ENCODE measurements at places on chromosomes 7 and 10. TPM values are rescaled to one million over a fixed set of nuclear protein-coding genes. Genes with fewer than 3 reads are reported as not detected.

Gene CALML3
- total RNA-seq, result not detected

Gene CAMK2B
- not detected for total RNA-seq

Gene CTAGE8
- 1.4 TPM for total RNA-seq

Gene OLAH
- total RNA-seq, result not detected

Gene IFIT1B
- total RNA-seq, result not detected

Gene MAGI2
- total RNA-seq, result 0.64 TPM

Gene PRRT4
- not detected for total RNA-seq

Gene CELF2
- total RNA-seq, result 112 TPM

Gene NUTM2D
- total RNA-seq, result 4.2 TPM

Gene LIPF
- total RNA-seq, result not detected

Gene AGAP9
- 6.8 TPM for total RNA-seq

Gene GPC2
- 6.1 TPM for total RNA-seq

Gene MYO3A
- total RNA-seq, result 1.4 TPM

Gene EZH2
- 10.3 TPM for total RNA-seq

Gene DBF4
- 21.0 TPM for total RNA-seq

Gene TPST1
- 13.0 TPM for total RNA-seq

Gene MYL10
- total RNA-seq, result not detected

Gene UCMA
- not detected for total RNA-seq

Gene CC2D2B
- total RNA-seq, result 1.2 TPM

Gene RBP4
- total RNA-seq, result not detected

Gene DCLRE1A
- 2.4 TPM for total RNA-seq

Gene FBXO24
- 2.2 TPM for total RNA-seq

Gene CCDC172
- total RNA-seq, result not detected

Gene MSMB
- total RNA-seq, result not detected

Gene PRR15
- not detected for total RNA-seq

Gene MLXIPL
- total RNA-seq, result not detected

Gene ABCF2
- 27.1 TPM for total RNA-seq

Gene PAPOLB
- total RNA-seq, result 0.07 TPM

Gene MICALL2
- total RNA-seq, result 0.94 TPM

Gene NOBOX
- not detected for total RNA-seq

Gene RHOBTB1
- 1.1 TPM for total RNA-seq

Gene UTF1
- total RNA-seq, result not detected

Gene TEX36
- total RNA-seq, result not detected

Gene SEMA3E
- not detected for total RNA-seq

Gene ZNF804B
- total RNA-seq, result not detected

Gene WDFY4
- 560 TPM for total RNA-seq

Gene GDF10
- not detected for total RNA-seq

Gene SNX13
- total RNA-seq, result 58.1 TPM

Gene ATOH7
- not detected for total RNA-seq

Gene ACTL6B
- not detected for total RNA-seq

Gene ELFN1
- total RNA-seq, result 0.12 TPM

Gene C7orf57
- not detected for total RNA-seq

Gene TRPV6
- not detected for total RNA-seq

Gene C7orf33
- not detected for total RNA-seq

Gene EGR2
- total RNA-seq, result 6.6 TPM

Gene CDHR3
- total RNA-seq, result 0.34 TPM

Gene RPEL1
- total RNA-seq, result not detected

Gene LOXL4
- total RNA-seq, result not detected

Gene TMEM213
- total RNA-seq, result not detected

Gene FEZF1
- not detected for total RNA-seq

Gene ADK
- 53.8 TPM for total RNA-seq

Gene MYPN
- total RNA-seq, result not detected

Gene ZNF485
- total RNA-seq, result 8.4 TPM

Gene CUZD1
- total RNA-seq, result 3.0 TPM

Gene CPA2
- total RNA-seq, result not detected

Gene ARHGEF35
- total RNA-seq, result 4.2 TPM

Gene ATRNL1
- total RNA-seq, result 1.7 TPM

Gene LDB1
- total RNA-seq, result 114 TPM
